ENCODE measurements at places on chromosomes 1 and 21.

DNA sequence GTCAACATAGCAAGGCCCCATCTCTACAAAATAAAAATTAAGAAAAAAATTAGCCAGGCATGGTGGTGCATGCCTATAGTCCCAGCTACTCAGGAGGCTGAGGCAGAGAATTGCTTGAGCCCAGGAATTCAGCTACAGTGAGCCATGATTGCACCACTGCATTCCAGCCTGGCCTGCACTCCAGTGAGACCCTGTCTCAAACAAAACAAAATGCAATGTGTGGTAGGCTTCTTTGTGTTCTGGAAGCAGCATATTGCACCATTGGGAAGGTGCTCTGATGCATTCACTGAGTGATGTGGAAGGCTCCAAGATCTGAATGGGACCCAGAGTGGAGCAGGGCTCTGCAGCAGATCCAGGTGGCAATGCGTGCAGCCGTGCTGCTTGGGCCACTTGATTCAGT is 99.6 kb upstream of the COG2 start:
- DNase-seq = no peak

DNA sequence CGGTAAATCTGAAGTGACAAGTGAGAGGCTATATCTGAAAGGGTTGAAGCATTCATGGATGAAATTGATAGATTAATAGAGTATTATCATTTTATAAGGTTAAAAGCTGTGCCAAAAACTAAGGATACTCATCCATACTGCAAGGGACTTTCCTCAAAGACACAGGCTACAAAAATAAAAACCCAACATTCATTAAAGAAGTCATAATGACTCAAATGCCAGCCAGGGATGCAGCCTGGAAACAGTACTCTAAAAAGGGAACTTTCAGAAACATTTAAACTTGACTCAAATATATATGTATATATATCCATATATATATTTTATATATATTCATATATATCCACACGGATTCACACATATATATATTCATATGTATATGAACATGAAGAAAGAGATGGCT is 1.1 kb upstream of the TIAM1 start:
- no peak for DNase-seq

- no peak for DNase-seq
Observed at GRCh38 chr1:36365381-36365780, 20.3 kb downstream of the STK40 start.

DNA sequence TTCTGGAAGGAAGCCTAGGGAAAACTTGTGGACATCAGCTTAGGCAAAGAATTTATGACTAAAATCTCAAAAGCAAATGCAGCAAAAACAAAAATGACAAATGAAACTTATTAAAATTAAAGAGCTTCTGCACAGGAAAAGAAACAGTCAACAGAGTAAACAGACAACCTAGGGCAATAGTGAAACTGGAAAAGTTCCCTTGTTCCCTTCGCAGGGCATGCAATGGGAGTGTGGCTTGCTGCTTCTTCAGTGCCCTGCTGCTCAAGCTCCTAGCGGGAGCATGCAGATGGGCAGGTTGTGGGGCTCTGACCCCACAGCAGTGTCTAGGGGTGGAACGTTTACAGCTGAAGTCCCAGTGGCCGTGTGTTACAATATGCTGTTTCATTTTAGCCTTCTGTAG is 1797.4 kb downstream of the NCAM2 start:
- DNase-seq = no peak

GRCh38 chr1:197180252-197180878 is 33.9 kb upstream of the ASPM start:
- DNase-seq = no peak

DNA sequence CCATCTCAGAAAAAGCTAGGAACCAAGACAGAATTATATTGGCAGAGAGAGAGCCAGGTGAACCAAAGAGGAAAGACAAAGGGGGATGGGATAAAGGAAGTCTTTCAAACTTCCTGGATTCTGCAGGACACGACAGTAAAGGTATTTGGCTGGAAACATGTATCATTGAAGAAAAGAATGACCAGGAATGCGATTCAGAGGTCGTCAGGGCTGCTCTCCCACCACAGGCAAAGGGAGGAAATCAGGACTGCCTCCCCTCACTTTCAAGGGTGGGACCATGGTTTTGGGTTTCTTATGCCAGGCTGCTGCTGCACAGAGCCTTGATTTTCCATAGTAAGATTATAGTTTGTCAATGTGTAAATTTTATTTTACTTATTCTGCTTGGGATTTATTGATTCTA is 848.8 kb downstream of the BRINP3 start:
- DNase-seq = no peak

- DNase-seq = no peak
Observed at GRCh38 chr1:226041419-226041818, 21.1 kb upstream of the H3-3A start.

DNA sequence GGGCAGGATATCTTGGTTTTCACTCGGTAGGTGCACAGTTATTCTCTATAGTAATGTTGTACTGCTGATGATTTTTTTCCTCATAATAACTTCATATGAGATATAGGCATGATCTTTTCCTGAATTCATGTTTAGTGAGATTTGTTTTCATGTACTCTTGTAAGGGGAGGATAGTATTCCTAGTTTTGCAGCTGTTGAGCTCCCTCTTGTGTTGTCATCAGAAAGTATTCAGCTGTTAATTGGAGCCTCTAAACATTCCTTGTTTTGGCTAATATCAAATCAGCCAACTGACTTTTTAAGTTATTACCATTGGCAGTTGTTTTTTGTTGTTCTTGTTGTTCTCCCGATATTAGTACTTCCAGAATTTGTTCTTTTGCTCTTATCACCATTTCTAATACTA is 24.4 kb downstream of the OR10R2 start:
- no peak for DNase-seq

DNA sequence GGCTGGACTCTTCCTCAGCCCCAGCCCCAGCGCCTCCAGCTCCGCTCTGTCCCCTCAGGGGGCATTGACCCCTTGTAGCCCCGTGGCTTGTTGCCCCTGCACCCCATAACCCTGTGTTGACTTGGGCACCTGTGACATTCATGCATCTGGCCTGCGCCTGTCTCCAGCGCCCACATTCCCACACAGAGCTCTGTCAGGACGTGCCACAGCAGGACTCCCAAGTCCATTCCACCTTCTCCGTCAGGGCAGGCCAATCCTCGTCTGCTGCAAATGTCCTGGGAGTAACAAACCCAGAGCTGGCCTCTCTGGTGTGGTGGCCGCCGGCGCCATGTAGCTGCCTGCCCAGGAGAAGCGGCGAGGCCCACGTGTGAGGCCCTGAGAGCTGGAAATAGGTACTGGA is 60.6 kb downstream of the AGPAT3 start:
- DNase-seq = no peak
